Activated T-cell treated with anti-CD3 and anti-CD28 coated beads for 48 hours (primary cell): ENCODE measurements at places on chromosomes 16 and 17.
A peak's percentile ranks its signal among the peaks of the same experiment; 100 is the strongest.

DNA sequence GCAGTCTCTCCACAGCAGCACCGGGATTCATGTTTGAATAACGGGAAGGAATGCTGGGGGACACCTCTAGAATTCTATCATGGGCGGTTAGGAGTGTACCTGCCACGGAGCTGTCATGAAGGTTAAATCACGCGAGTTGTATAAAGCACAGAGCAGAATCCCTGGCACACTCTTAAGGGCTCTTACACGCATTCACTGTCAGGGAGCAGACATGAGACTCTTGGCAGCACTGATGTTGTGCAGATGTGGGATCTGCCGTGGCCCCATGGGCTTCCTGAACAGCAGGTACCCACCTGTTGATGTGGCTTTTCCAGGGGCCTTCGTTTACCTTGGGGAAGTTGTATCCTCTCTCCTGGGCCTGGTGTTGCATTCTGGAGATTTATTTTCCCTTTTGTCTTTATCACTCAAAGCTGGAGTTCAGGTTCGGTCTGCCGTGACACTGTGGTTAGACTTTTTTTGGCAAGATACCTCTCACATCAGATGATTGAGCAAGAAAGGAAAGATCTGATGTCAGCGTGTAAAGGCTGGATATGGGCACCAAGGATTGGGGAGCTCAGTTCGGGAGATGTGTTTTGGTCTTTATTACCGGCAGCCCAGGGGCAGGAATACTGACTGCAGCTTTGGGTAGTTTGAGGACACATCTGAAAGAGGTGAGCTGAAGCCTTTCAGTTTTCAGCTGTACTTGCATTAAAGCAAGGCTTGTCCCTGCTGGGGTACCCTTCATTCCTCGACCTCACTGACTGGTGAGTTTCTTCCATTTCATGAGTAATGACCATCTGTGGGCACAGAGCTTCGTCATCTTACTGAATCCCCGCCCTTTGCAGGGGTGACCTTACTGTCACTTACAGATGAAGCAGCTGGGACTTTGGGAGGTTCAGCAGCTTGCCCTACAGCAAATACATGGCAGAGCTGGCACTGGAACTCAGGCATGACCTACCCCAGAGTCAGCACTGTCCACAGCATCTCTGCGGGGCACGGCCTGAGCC is 19.3 kb downstream of the KNOP1 start:
- DNase-seq: no peak

GRCh38 chr17:62163847-62164246 is 98.8 kb upstream of the MED13 start:
- no peak for DNase-seq

DNA sequence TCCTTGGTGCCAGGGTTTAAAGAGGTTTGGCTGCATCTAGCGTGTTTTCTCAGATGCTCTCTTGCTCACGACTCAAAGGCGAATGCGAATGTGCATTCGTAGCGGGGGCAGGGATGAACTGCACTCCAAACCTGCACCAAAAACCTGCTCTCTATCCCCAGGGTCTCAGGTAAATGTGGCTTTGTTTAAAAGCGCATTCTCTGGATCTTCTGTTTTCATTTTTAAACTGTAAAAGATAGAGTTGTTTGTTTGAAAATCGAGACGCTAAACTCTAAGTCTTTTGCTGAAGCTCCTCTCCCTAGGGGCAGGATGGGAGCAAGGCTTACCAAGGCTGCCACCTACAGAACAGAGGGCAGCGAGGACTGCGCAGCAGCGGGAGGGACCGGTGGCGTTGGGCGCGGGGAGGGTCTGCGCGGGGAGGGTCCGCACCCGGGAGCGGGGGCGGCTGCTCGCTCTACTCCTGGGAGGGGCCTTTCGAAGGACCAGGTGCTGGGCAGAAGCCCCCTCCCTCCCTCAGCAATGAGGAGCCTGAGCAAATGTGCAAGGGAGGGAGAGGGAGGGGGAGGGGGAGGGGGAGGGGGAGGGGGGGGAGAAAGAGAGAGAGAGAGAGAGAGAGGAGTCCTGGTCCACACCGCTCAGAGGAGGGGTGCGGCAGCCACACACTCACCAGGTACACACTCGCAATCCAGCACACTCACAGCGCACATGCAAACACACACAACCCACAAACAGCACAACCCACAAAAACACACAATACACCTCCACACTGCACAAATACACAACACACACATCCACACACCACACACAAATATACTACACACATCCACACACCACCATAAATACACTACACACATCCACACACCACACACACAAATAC is 142.8 kb downstream of the GRIN2A start:
- no peak for DNase-seq

GRCh38 chr16:27684047-27684446 is 134.1 kb downstream of the KATNIP start:
- no peak for DNase-seq

GRCh38 chr17:45029758-45030423 is 21.5 kb downstream of the DCAKD start:
- DNase-seq: no peak

GRCh38 chr16:55171241-55171640 is 152.8 kb upstream of the IRX6 start:
- DNase-seq: no peak

DNA sequence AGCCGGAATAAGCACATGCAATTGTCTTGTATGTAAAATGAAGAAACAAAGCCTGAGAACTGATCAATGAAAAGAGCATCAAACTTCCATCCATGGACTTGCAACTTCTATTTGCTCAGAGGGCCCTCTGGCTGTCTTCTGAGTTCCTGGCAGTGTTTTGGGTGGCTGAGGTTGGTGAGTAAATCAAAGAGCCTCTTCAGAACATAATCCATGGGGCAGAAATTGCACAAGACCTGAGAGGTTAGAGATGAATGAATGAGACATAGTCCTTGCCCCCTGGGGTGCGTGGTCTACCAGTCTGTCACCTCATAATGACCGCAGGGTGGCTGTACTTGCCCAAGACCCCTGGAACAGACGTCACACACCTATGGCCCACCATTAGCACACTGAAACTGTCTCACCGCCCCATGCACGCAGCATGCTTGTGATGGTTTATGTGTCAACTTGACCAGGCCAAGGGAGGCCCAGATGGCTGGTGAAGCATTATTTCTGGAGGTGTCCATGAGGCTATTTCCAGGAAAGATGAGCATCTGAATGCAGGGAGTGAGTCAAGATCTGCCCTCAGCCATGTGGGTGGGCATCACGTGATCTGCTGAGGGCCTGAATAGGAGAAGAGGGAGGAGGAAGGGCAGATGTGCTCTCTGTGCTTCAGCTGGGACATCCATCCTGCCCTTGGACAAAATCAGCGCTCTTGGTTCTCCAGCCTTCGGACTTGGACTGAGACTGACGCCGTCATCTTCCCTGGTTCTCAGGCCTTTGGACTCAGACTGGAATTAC is 8.3 kb downstream of the PIK3R6 start:
- peak; percentile 23 for DNase-seq

GRCh38 chr17:797236-797840 is 15.2 kb downstream of the MRM3 start:
- DNase-seq: no peak

DNA sequence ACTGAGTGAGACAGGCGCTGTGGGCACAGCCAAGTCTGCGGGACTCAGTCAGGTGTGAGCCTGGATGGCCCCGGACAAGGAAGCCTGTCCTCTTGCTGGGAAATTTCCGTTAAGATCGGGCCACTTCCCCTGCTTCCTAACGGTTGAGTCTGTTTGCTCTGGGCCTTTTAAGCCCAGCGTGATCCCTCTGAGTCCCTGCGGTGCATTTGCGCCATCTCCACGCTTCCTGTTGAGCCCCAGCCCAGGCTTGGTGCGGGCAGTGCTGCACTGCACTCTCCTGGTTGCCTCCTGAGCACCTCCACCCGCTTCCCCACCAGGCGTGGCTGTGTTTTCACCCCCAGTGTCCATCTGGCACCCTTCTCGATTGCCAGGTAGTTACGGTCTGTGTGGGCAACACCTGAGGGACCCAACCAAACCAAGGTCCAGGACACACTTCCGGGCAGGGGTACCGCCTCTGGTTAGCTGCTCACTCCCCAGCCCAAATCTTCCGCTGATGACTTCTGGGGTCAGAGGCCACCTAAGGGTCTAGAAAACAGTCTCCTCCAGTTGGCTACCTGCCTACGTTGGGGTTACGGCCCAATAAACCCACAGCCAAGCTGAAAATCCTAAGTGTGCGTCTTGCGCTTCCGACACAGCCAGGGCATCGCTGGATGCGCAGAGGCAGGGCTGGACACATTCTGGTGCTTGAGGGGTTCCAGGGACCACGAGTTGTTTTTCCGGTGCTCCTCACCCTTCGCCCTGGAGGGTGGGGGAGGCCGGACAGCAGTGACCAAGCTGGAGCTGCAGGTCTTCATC is 1.4 kb upstream of the SLC25A10 start:
- DNase-seq: no peak

GRCh38 chr17:22270381-22270780 is 578.1 kb downstream of the KCNJ18 start:
- DNase-seq: no peak

- DNase-seq: no peak
These were observed 58.1 kb upstream of the CBFA2T3 start for GRCh38 chr16:89034971-89035668.

GRCh38 chr17:67569015-67569451 is 148.7 kb upstream of the NOL11 start:
- no peak for DNase-seq

DNA sequence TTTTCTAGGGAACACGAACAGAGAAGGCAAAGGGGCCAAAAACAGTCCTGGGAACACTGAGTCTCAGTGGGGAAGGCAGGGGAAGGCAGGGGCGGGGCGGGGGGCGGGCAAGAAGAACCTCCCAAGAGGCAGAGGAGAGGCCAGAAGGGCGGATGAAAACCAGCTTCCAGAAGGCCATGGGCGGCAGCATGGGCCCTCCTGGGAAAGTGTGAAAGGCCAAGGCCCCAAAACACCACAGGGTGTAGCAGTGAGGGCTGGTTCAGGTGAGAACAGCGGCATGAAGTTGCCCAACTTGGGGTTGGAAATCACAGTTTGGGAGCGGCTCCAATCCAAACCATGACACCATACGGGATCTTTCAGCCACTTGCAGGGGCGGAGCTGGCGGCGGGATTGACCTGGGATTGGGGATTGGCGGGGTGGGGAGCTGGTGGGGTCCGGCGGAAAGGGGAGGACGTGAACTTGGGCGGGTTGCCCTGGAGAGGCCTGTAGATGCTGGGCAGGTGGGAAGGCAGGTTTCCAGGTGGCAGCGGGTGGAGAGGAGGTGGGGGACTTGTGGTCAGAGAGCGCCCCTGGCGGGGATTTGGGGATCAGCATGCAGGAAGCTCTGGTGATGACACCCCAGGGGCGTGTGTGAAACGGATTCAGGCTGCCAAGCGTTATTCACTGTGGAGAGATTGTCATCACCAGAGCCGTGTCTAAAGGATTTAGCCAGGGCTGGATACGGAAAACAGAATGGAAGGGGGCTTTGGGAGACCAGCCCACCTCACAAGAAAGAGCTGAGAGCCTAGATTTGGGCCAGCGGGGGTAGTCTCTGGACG is 80.9 kb downstream of the ARHGAP23 start:
- DNase-seq: peak; percentile 76

DNA sequence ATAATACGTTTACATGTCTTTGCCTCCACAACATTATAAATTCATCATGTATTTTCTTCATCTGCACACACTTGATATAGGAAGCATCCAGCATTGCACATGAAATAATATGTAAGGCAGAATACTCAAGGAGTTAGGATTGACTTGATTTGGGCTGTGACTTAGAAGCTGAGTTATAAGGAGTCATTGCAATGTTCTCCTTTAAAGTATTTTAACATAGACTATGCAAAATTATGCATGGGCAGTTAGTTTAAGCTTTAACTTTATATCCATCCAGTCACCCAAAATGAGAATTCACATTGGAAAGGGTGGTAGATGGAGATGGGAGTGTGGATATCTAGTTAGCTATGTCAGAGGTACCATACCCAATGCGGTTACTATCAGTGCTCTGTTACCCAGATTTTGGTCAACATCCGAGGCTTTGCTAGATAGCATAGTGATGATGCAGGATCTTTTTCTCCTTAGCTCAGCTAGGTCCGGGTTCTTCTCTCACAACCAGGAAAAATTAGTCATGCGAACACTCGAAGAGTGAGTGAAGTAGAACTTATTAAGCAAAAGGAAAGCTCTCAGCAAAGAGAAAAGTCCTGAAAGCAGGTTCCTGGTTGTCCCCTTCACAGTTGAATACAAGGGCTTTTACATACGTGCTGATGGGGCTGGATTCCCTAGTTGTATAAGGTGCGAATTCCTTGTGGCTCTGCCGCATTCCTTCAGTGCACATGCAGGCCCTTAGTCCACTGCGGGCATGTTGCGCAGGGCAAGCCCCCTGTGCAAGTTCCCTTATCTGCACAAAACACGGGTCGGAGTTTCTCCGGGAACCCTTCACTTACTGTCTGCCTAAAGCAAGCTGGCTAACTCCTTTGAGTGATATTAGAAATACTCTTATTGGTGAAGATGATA is 73.1 kb upstream of the FAM20A start:
- DNase-seq: no peak

- no peak for DNase-seq
These were observed 27.9 kb upstream of the DBNDD1 start for GRCh38 chr16:90046971-90047713.

- DNase-seq: no peak
These were observed 35.4 kb upstream of the ENPP7 start for GRCh38 chr17:79695293-79695790.

- DNase-seq: no peak
These were observed 43.9 kb downstream of the TSC2 start for GRCh38 chr16:2091547-2092255.

DNA sequence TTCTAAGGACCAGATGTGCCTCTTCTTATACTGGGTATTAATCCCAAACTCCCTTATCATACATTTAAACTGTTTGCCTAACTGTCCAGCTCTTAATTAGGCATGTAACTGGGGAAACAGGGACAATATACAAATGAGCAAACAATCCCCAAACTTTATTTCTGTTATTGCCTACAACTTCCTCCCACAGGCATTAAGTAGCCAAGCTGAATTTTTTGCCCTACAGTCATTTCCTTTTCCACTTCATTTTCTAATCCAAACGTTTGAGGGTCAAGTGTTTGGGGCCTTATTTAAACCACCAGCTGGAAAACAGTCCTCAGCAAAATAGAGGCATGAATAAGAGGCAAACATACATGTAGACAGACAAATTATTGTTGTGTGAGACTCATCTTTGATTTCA is 77.4 kb upstream of the CCL2 start:
- no peak for DNase-seq

DNA sequence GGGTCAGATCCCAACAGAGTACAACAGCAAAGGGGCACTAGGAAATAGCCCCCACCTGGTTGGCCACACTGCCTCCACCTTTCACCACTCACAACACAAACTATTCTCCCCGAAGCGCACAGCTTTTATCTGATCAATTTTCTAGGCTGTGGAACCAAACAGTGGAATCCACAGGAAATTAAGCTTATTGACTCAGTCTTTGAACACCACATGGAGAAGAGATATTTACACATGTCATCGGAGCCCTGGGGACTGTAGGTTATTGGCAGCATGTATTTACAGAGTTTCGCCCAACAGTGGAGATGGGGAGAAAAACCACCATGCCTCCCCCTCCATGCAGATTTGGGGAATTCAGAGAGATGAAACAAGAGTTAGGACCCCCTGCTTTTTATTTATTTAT is 154.8 kb downstream of the XYLT1 start:
- no peak for DNase-seq

DNA sequence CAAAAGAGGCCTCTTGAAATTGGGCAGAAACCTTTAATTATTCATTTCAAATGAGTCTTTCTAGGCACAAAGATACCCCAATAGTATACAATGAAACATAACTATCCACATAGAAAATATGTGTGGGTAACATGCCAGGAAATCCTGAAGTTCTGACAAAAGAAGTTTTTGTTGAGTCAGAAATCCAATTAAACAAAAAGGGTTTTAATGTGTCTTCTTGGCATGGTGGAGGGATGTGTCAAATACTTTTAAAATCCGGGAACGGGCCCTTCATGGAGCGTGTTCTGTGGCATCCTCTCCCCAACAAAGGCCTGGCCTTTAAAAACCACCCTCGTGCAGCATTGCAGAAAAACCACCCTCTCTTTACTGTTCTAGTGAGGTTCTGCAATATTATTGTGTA is 14.2 kb downstream of the CDRT4 start:
- DNase-seq: no peak
